ENCODE measurements at places on chromosomes 4 and X.

DNA sequence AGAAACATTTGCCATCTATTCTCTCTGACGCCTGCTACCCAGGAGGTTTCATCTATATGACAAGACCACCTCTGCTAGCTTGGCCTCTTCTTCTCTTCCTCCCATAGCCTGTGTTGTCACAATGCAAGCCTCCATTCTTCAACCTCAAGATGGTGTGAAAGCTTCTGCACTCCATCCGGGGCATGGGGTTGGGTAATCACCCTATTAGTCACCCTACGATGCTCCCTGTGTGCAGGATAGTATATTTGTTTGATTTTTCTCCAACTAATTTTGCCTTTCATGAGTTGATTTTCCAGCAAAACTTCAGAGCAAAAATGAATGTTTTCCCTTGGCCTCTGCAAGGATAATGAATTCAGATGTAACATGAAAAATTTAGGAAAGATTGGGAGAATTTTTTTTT is 128.0 kb upstream of the STS start:
- peak; percentile 7 for DNase-seq

DNA sequence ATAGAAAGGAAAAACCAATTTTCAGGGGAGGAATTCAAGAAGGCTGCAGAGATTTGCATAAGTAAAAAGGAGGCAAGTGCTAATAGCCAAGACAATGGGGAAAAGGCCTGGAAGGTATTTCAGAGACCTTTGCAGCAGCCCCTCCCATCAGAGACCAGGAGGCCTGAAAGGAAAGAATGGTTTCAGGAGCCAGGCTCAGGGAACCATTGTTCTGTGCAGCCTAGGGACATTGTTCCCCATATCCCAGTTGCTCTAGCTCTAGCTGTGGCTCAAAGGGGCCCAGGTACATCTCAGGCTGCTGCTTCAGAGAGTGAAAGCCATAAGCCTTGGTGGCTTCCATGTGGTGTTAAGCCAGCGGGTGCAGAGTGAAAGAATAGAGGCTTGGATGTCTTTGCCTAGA is 24.0 kb downstream of the NAP1L3 start:
- DNase-seq: no peak

GRCh38 chrX:102832661-102833060 is 104.4 kb upstream of the RAB40AL start:
- peak; percentile 78 for DNase-seq

DNA sequence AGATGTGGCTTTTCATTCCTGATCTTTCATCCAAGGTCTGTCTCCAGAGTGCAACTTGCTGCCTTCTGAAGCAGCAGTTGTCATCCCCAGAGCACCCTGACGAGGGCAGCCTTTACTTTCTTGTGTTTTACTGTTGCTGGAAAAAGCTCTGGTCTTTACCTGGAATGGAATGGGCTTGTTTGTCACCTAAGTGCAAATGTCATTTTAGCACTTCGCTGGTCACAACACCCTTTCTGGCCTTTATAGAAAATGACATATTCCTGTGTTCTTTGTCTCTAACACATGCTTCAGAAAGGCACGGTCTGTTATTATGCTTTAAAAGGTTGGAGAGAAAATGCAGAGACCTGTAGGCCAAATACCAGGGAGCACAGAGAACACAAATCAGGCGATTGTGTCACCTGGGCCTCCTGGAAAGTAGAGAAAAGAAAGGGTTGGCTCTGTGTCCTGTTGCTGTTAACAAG is 332.7 kb upstream of the IGFBP7 start:
- DNase-seq: peak; percentile 23

GRCh38 chrX:124680287-124680686 is 333.9 kb downstream of the SH2D1A start:
- DNase-seq: no peak

DNA sequence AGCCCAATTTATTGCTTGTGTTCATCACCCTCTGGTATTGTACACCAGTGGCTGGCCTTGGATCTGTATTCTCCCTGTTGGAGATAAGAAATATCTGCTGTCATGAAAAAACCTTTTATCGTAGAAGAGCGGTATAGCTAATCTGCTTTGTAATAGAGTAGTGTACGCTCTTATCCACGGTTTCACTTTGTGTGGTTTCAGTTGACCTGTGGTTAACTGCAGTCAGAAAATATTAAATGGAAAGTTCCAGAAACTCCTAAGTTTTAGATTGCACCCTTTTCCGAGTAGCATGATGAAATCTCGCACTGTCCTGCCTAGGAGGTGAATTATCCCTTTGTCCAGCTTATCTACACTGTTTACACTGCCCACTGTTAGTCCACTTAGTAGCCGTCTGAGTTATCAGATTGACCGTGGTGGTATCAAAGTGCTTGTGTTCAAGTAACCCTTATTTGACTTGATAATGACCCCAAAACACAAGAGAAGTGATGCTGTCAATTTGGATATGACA is 42.4 kb downstream of the KDM6A start:
- peak; percentile 20 for DNase-seq

- no peak for DNase-seq
Observed at GRCh38 chr4:95857761-95858160, 17.9 kb downstream of the PDHA2 start.

DNA sequence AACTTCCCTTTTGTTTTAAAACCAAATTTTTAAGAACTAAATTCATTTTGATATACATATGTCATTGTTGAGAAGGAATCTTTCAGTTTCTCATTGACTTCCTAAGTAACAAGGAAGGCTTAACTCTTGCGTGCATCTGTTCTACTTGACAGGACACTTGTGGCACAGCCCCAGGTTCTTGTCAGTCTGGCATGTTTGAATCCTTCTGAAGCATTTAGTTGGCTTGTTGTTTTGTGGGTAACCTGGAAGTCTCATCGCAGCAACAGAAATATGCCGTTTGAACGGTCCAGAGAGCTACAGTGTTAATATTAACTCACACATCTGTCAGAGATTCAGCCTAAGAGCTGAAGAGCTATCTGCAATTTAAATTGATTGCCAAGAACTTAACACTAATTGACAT is 76.0 kb downstream of the GLRA3 start:
- DNase-seq: no peak

- DNase-seq: peak; percentile 32
Observed at GRCh38 chrX:11663875-11664210, 1.9 kb downstream of the ARHGAP6 start.

GRCh38 chr4:74304095-74304625 is 4.1 kb upstream of the EPGN start:
- DNase-seq: no peak

DNA sequence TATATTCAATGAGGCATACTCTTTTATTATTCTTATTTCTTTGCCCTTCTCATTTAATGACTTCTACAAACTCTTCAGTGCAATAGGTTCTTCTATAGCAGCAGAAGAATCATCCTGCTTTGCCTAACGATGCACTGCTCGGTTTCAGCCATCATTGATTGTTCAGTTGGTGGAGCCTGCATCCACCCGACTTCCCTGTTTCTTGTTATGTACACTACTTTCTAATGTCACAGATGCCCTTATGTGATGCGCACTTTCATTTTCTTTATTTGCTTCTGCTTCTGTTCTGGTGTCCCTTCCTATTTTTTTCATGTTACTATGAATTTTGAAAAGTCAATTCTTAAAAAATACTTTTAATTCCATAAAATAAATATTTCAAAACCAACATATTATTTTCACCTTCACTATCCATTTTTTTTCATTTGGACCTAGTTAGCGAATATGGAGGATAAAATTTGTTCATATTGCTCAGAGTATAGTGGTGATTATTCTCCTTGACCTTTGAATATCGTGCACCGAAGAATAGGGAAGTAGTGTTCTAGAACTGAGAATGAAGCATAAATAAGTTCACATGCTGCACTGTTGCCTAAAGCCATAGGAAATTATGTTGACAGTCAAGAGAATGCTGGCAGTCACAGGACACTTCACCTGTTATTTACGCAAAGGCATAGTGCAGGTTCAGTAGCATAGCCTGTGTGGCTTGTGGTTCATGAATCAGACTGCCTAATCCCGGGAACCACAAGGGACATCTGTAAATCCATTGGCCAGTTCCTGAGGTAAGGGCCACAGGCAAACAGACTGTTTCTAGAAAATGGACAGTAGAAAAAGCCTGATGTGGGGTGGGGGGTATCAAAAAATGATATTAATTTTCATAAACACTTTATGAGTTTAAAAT is 21.3 kb upstream of the SFRP2 start:
- DNase-seq: no peak

DNA sequence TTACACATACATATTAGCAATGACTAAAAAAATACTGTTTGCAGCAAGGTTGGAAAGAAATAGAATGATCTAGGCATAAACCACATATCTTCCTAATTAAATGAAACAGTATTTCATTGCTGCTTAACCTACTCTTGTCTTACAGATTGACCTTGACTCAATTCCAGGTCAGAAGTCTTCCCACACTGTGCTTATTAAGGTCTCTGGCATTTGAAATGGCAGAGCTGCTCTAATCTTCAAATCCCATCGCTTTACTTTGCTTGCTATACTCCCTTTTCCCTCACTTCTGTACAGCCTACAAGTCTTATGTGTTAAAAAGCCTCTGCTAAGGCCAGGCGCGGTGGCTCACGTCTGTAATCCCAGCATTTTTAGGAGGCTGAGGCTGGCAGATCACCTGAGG is 424.5 kb downstream of the RPA4 start:
- no peak for DNase-seq

DNA sequence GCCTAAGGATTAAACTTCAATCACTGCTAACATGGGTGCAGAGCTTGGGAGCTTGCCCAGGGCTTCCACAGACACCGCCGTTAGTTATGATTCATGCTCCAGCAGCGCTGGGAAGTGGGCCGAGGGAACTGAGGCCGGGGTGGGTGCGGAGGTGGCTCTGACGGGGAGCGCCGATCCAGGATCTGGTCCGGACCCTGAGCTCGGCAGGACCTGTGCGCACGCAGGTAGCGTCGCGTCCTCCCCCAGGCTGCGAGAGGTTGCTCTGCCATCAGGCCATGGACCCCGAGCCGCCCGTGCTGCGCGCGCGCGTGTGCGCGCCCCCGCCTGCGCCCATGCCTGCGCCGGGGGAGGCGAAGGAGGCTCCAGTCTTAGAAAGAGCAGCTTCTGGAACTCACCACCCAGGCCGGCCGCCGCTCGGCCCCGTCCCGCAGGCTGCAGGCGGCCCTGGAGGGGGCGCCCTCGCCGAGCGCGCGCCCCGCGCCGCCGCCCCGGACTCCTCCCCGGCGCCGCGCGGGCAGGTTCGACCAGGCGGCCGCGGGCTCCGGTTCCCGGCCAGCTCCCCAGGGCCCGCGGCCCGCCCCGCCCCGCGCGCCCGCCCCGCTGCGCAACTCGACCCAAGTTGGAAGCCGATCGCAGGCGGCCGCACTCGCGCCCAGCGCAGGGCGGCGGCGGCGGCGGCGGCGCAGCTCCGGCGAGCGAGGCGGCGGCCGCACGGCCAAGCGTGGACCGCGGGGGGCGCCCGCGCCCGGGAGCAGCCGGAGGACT is 732 bp upstream of the ADRA2C start:
- DNase-seq: peak; percentile 18

GRCh38 chr4:148238086-148238485 is 204.1 kb downstream of the NR3C2 start:
- DNase-seq: no peak

Measured in mesenchymal stem cell (in vitro differentiated cells and primary cell).